ENCODE measurements at places on chromosomes 3 and 15.

- DNase-seq, result no peak
Measured at GRCh38 chr3:194087995-194088855, 47.7 kb upstream of the HES1 start.

- peak; percentile 44 for DNase-seq
Measured at GRCh38 chr15:90101130-90101968, 919 bp downstream of the IDH2 start.

DNA sequence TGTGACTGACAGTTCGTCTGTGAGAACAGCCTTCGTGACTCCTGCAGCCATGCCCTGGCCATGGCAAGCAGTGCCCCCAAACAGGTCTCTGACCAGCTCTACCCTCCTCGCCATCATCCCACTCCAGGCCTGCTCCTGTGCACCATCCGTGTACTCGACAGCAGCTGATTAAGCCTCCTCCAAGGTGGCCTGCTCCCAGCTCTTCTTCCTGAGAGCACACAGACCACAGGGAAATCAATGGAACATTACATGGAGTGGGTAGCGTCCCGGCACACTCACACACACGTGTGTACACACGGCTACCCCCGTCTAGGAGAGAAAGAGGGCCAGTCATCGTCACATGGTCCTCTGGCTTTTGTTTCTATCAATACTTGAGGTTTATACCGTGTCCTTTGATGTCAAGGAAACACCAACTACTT lies 21.1 kb downstream of the ANXA2 start:
- no peak for DNase-seq

DNA sequence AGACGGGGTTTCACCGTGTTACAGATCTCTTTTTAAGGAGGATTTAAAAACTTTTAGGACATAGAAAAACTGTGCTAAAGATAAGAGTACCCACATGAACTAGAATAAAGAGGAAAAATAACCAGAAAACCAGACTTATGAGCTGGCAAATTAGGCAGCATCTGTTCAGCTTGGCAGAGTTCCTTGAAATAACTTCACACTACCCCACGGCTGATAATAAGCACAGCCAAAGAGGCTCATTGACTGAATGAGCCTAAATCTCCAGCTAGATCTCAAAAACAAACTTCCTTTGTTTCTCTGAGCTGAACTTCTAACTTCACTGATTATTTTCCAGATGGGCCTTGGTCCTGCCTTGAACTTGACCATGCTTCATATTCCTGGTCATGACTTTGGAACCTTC lies 26.7 kb upstream of the PIK3R4 start:
- DNase-seq, result no peak

DNA sequence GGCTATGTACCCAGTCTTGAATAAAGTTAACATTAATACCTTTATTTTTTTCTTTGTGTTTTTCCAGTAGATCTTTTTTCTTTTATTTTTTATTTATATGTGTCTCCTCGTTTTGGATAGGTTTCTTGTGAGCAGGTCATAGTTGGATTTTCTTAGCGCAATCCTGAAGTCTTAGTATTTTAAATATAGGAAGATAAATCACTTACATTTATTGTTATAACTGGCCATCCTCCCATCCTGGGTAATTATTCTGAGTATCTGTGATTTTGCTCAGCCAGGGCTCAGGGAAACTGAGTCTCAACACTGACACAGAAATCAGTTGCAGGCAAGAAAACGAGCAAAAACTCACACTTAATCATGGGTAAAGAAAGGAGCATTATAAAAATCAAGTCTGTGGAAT lies 11.6 kb upstream of the SLCO3A1 start:
- no peak for DNase-seq

DNA sequence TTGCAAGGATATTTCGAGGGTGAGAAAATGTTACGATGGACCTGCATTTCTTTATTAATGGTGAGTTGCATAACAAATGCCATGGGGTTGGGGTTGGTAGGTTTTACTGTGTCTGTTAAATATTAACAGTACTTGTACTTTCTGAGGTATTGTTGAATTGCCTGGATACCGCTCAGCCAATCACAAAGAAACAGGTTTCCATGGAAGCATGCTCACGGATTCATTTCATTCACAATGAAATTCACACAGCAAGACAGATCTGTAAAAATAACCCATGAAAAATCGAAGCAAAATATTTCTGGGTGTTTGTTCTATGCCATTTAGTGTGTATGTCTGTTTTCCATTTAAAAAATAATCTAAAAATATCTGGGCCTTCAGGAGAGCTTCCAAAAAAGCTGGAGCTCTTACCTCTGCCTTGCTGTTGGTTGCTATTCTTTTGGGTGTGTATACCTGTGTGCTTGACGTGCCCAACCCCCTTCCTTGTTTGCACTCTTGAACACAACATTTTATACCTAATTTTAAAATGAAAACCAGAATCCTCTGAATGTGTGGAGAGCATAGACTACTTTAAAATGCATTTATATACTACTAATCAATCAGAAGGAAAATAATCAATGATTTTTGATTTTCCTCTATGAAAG lies 479.8 kb upstream of the TBL1XR1 start:
- no peak for DNase-seq

DNA sequence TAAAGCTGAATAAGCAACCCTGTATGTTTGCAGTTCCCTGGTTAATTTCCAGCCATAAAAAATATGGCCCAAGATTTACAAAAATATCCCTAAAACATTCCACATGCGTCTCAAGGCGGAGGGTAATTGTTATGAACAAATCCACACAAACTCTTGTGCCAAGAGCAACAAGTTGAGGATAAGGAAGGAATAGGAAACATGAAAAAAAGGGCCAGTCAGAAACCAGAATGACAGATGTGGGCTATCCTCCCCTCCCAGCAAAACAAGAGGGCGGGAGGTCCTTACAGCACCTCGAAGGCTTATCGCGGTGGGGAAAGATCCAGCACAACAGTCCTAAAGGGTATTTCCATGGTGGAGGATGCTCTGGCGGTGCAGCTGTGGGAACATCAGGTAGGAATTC lies 155.6 kb upstream of the HES1 start:
- DNase-seq, result no peak

DNA sequence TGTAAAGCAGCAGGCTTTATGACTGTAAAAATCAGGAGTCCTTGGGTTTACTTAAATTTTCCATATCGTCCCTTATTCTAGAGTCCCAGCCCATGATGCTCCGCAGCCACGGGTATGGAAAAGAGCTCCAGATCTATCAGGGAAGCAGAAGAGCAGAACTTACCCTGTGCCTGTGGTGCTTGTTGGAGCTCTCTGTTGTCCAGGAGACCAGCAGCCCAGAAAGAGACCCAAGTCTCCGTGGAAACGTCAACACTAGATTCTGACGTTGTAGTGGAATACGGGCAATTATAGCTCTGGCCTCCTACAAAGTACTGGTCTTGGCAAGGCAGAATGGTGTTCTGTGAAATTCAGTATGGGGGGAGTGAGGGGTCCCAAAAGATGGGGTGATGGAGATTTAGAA lies 2.0 kb downstream of the GMNC start:
- DNase-seq, result no peak

DNA sequence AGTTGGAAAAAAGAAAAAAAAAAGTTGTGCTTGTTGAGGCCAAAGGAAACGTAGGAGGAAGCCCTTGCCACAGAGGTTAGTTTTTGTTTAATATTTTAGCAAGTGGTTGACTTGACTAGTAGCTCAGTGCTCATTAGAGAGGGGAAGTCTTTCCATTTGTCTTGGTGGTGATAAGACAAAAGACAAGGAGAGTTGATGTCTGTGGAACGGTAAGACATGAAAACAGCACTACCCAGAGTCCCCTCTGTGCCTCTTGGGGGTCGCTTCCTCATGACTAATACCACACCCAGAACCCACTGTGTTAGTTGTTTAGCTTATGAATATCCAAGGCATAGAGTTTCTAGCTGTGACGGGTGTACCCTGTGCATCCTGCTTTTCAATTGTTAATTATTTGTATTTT lies 211.4 kb downstream of the ITPR1 start:
- no peak for DNase-seq

GRCh38 chr15:42349186-42349585 lies 10.1 kb upstream of the CAPN3 start:
- no peak for DNase-seq

- DNase-seq, result no peak
Measured at GRCh38 chr3:31250116-31250777, 282.5 kb upstream of the STT3B start.

- no peak for DNase-seq
Measured at GRCh38 chr3:69684309-69684961, 54.8 kb upstream of the MITF start.

DNA sequence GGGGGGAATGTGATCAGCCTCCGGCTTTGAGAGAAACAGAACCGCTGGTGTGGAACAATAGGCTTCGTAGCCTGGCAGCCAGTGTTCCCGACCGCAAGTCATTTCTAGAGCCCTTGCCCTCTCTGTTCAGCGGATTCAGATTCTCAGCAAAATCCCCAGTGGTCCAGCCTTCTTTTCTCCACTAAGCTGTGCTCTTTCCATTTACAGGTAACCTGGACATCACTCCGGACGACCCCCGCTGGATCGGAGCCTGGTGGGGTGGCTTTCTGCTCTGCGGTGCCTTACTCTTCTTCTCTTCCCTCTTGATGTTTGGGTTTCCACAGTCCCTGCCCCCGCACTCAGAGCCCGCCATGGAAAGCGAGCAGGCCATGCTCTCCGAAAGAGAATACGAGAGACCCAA lies 250.6 kb downstream of the SLCO3A1 start:
- no peak for DNase-seq

GRCh38 chr3:112897791-112898190 lies 51.1 kb upstream of the CD200R1L start:
- DNase-seq, result no peak

GRCh38 chr15:42499858-42500609 lies 4.6 kb downstream of the SNAP23 start:
- DNase-seq, result no peak

DNA sequence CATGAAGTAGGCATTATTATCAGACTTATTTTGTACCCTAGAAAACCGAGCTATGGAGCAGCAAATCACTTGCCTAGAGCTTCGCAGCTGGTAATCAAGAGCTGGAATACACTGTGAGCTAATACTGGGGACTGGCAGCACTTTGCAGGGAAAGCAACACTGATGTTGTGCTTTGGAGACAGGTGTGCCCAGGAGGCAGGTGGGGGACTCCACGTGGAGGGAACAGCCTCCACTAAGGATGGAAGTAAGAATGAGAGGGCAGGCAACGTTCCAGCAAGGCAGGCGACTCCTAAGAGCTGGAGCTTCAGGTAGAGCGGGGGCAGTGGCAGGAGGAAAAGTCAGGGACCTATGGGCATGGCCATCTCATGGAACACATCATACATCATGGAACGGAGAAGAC lies 300.5 kb upstream of the IGF1R start:
- no peak for DNase-seq

GRCh38 chr3:122993124-122993978 lies 34.2 kb downstream of the SEMA5B start:
- DNase-seq, result no peak

- no peak for DNase-seq
Measured at GRCh38 chr3:159989973-159990846, 1.6 kb downstream of the IL12A start.

GRCh38 chr3:169666376-169667165 lies 3.1 kb upstream of the MECOM start:
- DNase-seq, result no peak

DNA sequence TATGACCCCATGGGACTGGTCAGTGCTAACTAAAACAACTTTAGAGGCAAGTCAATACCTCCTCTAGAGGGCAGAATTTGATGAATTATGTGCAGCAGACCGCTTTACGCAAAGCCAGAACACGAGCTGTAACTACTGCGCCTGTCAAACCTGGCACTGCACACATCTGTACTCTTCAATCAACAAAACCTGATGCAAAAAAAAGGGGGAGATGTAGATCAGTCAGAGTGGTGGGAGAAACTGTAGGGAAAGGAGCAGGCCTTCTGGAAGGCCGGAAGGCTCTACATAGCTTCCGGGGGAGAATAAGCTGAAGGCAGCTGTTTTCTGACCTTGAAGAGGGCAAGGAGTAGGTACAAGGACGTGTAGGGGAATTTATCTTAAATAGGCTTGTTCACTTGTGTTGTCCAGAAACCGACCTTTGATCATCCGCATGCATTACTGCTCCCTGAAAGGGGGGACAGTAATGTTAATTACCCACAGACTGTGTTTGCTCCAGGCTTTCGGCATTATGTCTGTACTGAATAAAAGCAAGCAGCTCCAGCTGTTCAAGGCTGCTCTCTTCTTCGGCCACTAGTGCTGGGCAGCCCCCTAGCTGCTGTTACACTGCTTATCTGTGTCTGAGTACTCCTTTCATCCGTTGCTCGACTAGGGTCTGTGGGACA lies 41.0 kb downstream of the GPR160 start:
- DNase-seq, result no peak

DNA sequence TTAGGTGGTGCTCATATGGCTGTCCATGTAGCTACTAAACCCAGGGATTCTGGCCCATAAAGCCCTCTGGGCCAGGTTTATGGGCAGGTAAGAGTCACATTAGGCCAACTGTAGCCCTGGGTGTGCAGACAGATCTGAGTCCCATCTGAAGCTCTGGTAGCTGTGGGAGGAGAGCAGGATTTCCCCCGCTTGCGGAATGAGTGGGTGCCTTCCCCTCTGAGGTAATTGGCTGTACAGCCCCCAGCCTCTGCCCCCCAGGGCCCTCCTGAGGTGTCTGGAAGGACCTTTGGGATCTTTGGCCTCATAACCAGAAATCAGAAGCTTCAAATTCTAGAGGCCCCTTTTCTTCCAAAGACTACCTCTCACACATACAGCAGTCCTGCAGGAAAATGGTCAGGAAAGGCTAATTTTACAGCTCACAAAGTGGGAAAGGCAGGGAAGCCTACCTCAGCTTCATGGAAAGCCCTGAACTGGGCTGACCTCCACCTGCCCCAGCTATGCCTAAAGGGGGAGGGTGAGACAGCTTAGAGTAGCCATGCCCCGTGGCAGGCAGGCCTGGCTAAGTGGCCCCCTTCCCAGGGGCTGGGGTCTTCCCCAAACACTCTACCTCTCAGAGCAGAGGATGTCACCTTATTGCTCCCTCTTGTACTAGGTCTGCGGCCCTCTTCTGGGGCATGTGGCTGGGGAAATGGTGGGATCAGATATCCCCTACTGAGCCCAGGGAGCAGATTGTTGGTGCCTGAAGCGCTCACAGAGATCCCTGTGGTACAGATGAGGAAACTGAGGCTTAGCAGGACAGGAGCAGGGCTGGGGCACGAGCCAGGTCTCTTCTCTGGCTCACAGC lies 16.8 kb downstream of the HEMK1 start:
- DNase-seq, result no peak

DNA sequence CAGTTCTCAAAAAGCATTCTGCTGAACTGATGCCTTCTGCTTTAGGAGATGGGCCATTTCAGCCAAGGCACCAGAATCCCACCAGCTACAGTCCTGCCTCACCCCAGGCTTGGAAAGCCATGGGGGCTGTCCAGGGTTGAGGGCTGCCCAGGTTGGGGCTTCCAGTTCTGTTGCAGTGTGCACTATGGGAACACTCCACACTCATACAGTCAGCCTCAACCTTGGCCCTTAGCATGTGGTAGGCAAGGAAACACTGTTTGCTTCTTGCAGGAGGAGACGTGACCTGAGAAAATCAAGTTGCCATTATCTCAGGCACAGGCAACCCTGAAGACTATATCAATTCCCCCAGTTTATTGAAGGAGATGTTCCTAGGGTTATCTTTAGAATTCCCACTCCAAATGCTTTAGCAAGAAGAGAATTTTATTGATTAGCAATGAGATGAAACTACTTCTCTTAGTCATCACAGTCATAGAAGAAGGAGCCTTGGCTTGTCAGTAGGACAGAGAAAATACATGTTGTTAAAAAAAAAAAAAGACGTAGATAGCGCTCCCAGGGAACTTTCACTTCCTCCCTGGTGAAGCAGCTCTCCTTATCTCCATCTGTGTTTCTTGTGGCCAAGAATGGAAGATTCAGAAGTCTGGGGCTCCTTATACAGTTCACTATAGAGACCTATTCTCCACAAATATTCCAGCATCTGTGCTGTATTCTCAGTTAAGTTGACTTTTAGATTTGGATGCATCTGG lies 38.3 kb upstream of the IL12A start:
- no peak for DNase-seq

GRCh38 chr15:61184431-61184830 lies 44.7 kb downstream of the RORA start:
- no peak for DNase-seq
